ENCODE measurements at places on chromosomes 12 and 14.

DNA sequence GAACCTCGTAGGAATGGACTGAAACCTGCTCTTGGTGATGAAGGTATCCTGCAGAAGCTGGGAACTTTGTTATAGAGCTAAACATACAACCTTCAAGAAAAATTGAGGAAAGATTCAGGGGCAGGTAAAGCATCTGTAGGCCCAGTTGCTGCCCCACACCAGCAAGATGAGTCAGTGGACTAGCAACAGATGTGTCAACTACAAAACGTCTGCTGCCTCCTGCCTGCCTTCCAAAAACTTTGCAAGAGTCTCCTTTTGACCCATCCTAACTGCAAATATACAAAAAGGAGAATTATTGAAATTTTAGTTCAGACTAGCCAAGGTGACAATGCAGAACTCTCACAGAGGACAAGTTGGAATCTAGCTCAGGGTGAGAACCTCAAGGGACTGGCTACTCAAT lies 60.9 kb upstream of the TMTC1 start:
- DNase-seq, result no peak

- DNase-seq, result no peak
Observed at GRCh38 chr14:72736308-72736707, 157.6 kb downstream of the DPF3 start.

- DNase-seq, result no peak
Observed at GRCh38 chr14:63878052-63878451, 25.2 kb downstream of the SYNE2 start.

DNA sequence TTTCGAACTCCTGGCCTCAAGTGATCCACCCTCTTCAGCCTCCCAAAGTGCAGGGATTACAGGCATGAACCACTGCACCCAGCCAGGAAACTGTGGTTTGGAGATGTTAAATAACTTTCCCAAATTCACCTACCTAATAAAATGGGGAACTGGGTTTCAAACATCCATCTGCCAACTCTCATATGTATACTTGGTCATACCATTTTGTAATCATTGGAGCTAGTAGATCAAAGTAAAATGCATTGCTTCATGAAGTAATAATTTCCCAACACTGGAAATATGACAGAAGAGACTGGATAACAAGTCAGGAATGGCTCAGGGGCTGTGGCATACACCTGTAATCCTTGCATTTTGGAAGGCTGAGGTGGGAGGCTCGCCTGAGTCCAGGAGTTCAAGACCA lies 5.3 kb upstream of the HECTD1 start:
- DNase-seq, result no peak

DNA sequence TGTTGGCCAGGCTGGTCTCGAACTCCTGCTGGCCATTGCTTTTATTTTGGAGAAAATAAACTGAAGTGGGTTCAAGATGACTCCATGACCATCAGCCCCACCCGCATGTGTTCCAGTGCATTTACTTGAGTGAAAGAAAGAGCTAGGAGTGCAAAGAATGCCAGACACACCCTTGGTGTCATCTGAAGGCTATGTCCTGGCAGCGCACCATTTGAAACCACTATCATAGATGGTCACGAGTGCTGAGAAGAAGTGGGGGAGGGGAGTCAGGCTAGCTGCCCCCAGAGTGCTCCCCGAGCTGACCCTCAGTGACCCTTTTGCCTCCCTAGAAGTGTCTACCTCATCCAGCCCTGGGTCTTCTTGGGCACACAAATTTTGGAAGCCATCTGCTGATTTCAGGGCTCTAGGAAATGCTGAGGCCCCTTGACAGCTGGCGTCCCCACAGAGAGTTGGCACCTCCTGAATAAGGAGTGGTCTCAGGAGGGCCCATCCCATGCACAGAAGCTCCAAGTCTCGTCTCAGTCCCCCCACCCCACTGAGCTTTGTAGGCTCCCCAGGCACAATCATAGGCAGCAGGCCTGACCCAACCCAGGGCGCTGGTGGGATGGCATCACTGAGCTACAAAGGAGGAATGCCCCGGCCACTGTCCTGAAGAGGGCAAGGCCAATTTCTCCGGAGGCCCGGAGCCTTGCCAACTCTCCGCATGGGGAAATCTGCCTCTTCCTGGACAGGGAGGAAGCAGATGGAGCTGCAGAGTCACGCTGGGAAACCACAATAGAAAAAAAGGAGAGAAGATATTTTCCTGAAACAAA lies 28.0 kb downstream of the PXN start:
- DNase-seq, result no peak

DNA sequence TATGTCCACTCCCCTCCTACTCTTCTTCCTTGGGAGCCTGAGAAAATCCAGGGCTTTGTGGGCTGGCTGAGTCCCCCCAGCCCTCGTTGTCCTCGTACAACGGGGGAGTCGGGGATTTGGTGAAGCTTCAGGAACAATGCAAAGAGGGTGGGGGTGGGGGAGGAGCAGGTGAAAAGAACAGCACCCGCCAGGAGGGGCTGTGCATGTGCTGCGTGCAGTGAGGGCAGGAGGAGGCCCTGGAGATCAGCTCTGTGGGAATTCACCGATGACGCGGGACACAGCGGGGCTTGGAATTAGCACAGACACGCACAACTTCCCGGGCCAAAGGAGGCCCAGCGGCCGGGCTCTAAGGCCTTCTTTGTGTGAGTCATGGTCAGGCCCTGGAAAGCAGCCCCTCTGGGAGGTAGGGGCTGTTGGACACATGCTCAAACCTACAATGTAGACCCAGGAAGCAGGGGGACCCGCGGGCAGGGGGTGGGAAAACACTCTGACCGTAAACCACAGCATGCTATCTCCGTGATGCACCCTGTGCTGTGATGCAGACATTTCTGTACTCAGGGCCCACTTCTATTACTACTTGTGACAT lies 32.8 kb downstream of the RBM19 start:
- peak; percentile 22 for DNase-seq

DNA sequence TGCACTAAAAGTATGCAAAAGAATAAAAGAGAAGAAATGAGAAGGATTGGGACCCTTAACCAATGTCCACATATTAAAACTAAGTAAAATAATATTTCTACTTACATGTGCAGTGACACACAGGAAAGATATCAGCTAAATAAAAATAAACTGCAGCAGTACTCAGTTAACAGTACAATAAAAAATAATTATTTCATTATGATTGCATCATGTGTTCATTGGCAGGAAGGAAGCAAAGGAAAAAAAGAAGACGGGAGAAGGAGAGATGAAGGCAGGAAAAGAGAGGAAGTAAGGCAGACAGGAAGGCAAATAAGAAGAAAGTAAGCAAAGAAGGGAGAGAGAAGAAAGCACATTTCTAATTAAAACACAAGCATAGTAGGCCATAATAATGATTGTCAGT lies 33.0 kb downstream of the RASSF9 start:
- DNase-seq, result no peak

DNA sequence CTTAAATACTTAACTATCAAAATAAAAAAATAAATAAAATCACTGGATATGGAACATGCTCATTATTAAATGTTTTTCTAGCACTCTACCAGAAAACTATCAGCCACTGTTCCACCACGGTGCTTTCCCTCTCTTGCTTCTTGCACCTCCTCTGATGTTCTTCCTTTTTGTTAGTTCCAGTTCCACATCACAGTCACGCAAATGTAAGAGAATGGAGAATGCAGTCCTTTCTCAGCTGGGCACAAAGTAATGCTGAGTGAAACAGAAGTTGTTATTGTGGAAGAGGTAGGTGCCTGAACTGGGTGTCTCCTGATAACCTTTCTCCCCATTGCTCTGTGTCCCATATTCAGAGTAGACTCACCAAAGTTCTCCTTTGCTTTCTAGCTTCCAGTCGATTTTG lies 1116.9 kb upstream of the TMEM132C start:
- no peak for DNase-seq

GRCh38 chr12:48390026-48390425 lies 39.3 kb upstream of the ZNF641 start:
- DNase-seq, result no peak

DNA sequence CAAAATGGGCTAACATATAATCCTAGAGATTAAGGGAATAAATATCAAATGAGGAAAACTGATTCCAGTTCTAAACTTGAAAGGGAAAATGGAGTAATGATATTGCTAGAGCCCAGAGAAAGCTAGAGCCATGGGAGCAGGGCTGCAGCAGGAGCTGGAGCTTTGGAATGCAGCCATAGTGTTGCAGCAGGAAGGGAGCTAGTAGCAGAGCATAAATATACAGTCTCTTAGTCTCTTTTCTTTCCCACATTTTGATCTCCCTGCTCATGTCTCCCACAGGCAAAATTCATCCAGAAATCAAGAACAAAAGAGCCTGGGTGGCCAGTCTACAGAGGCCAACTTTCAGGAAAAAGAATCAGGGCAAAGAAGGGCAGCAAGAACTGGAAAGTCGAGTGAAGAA lies 253.7 kb downstream of the ATXN7L3B start:
- no peak for DNase-seq

DNA sequence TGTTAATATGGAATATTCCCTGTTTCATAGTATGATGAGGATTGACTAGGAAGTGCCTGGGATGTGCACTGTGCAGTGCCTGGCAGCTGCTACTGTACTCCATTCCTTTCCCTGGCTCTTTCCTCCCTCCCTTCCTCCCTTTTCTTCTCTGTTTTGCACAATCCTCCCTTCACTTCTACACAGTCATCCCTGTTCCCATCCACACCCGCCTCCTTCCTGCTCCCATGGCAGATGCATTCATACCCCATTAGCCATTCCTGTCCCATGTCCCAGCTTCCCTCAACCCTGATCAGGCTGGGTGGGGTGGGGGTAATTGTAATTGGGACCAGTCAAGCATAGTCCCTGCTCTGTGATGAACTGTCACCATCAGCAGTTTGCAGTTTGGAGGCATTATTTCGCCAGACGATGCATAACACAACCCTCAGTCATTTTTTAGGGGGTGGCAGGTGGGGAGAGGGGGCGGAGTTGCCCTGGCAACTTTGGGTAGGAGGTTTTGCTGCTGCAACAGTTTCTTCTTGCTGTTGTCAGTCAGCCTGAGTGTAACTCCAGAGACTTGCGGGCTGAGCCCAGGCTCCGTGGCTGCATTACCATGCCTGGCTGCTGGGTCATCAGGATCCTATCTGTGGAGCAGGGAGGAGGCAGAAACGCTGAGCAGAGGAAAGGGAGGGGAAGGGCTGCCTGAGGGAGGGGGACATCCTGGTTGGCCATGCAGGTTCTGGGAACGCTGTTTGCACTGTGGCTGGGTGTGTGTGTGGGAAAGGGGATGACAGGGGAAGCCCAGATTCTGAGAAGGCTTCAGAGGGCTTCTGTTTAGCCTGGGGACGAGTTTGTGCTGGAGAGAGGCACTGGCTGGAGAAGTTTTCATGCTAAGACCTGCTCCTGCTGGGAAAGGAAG lies 4.1 kb upstream of the KRT84 start:
- no peak for DNase-seq

DNA sequence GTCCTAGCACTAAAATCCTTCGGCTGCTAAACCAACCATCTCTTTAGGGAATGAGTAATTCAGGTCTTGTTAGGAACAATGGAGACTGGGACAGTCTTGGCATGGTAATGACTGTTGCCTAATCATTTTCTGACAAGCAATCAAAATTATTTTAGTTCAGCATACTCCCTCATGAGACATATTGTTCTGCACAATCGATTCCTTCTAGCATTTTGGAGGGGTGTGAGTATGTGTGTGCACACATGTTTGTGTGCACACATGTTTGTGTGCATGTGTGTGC lies 2.1 kb upstream of the KRT1 start:
- no peak for DNase-seq

DNA sequence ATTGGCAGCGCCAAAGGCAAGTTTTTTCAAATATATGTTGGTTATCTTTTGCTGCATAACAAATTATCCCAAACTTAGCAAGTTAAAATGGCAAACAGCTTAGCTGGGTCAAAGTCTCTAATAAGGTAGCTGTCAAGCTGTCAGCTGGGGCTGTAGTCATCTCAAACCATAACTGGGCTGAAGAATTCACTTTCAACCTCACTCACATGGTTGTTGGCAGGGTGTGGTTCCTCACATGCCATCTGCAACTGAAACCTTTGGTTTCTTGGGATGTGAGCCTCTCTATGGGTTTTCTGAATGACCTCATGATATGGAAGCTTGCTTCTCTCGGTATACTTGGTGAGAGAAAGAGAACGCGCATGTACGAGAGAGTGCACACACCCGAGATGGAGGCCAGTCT lies 125.4 kb downstream of the LRIG3 start:
- no peak for DNase-seq

- no peak for DNase-seq
Observed at GRCh38 chr12:14991069-14991468, 18.2 kb downstream of the PDE6H start.

GRCh38 chr14:60002819-60003492 lies 83.0 kb downstream of the LRRC9 start:
- no peak for DNase-seq

DNA sequence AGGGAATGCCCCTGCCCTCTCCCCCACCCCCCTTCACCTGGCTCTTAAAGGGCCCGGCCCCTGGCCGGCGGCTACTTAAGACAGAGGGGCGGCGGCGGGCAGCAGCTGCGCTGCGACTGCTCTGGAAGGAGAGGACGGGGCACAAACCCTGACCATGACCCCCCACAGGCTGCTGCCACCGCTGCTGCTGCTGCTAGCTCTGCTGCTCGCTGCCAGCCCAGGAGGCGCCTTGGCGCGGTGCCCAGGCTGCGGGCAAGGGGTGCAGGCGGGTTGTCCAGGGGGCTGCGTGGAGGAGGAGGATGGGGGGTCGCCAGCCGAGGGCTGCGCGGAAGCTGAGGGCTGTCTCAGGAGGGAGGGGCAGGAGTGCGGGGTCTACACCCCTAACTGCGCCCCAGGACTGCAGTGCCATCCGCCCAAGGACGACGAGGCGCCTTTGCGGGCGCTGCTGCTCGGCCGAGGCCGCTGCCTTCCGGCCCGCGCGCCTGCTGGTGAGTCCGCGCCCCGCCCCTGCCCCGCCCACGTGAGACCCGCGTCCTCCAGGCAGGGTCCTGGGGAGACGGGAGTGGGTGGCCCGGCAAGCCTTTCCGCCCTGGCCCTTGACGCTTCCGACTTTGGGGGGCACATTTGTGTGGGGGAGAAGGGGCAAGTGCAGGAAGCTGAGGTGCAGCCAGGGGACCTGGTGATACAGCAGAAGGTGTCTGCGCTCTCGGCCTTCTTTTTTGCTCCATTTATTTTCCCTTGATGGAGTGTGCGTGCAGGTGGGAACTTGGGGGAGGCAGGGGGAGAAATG lies at the start of gene IGFBP6:
IGFBP6 (plus strand) TSS at position 104 of the 790 bp plus-strand sequence; CDS start at position 155, 51 bp downstream.
- DNase-seq, result peak; percentile 66

GRCh38 chr12:3364226-3364625 lies 126.8 kb upstream of the PRMT8 start:
- no peak for DNase-seq

GRCh38 chr12:96710127-96710745 lies 196.8 kb upstream of the NEDD1 start:
- no peak for DNase-seq

GRCh38 chr14:65506801-65507200 lies 94.3 kb downstream of the FUT8 start:
- no peak for DNase-seq

- no peak for DNase-seq
Observed at GRCh38 chr14:59107819-59108218, 80.6 kb upstream of the DAAM1 start.

DNA sequence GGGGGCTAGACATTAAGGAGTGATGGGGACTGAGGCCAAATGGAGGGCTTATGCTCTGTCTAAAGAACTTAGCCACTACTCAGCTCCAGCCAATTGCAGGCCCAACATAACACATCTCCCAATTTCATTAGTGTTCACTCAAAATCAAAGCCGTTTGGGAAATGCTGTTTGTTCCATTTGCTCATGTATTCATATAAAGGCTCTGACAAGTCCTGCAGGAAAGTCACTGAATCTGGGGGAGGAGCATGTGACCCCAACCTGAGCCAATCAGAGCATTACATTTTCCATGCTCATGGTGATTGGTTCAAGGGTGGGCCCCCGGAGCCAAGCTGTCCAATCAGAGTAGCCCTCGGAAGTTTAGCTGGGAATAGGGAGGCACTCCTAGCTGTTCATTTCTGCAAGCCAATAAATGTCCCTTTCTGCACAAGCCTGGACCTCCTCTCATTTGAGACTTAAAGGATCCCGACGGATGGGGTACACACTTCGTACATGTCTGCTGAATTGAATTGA lies 20.9 kb downstream of the SDSL start:
- no peak for DNase-seq

All from hematopoietic multipotent progenitor cell (in vitro differentiated cells).